Fibroblast of the conjunctiva (primary cell): ENCODE measurements at places on chromosomes 2 and 18.

DNA sequence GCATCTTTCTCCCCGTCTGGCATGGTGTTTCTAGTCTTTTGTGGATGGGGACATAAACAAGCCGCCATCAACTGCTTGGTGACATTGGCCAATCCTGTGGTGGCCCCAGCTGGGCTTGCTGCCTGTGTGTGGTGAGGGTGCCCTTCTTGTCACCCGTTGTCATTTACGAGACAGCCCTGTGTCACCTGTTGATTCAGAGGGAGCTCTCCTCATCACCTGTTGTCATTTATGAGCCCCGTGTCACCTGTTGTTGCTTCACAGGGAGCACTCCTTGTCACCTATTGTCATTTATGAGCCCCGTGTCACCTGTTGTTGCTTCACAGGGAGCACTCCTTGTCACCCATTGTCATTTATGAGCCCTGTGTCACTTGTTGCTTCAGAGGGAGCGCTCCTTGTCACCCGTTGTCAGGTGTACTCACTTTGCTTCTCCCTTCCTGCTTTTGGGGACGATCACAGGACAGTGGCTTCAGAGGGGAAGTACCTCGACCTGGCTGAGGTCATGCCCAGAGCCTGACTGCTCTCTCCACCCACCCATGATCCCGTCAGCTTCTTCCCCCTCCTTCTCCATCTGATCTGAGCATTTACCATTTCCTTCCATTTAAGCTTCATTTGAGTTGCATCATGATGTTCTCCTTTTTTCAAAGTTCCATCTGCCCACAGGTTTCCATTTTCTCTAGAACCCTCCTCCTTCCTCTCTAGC, 29.1 kb downstream of the HPCAL1 start:
- no peak for DNase-seq

- peak; percentile 64 for DNase-seq
Observed at GRCh38 chr2:238286551-238286950, 1.9 kb downstream of the PER2 start.

- no peak for DNase-seq
Observed at GRCh38 chr2:96617012-96617411, 21.1 kb downstream of the KANSL3 start.

- no peak for DNase-seq
Observed at GRCh38 chr2:234422981-234423431, 73.9 kb downstream of the ARL4C start.

GRCh38 chr2:14348247-14348646, 284.3 kb upstream of the LRATD1 start:
- DNase-seq, result no peak

GRCh38 chr2:176479961-176480360, 210.7 kb downstream of the MTX2 start:
- DNase-seq, result no peak

- no peak for DNase-seq
Observed at GRCh38 chr2:105537466-105537865, 138.6 kb upstream of the FHL2 start.

DNA sequence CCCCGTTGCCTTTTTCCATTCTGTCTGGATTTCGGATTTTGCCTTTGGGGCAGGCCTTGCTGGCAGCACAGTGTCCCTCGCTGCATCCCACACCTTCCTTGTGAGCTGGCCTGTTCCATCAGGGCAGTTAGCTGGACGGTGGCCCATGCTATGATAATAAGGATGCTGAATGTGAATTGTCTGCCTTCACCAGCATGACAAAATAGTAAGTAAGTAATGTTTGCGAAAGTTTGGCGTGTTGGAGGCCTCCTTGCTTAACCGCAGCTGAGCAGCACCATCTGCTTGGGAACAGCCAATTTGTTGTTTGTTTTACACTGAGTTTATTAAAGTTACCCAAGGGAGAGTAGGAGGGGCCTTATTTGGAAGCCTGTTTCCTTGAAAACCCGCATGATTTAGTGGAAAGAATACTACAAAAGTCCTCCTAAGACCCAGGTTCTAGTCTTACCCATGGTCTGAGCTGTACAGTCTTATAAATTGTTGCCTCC, 469.7 kb upstream of the FANCL start:
- DNase-seq, result peak; percentile 1
